ENCODE measurements at places on chromosomes 3 and 15.

GRCh38 chr3:5274091-5274490 is 86.6 kb downstream of the EDEM1 start:
- DNase-seq, result no peak

- no peak for DNase-seq
Measured at GRCh38 chr15:80326270-80326669, 74.3 kb upstream of the CTXND1 start.

- DNase-seq, result no peak
Measured at GRCh38 chr3:65130782-65131181, 443.0 kb upstream of the ADAMTS9 start.

DNA sequence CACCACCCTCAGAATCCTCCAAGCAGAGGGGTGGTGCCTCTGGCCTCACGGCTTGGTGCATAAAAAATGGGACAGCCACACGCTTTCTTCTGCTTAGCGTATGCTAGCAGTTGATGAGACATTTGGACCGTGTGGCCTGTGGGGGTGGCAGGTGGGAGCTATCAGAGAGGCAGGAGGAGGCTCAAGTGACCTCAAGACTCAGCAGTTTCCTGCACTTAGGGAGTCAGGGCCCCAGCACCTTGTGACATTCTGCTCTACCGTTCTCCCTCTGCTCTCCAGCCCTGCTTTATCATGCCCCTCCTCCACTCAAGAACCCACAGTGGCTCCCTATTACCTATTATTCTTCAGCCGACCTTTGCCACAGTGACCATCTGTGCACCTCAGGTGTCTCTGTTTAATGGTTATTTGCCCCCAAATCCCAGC is 41.0 kb upstream of the CGNL1 start:
- no peak for DNase-seq

GRCh38 chr3:24290596-24290995 is 204.1 kb downstream of the THRB start:
- no peak for DNase-seq
